ENCODE measurements at places on chromosomes 3 and 15.

DNA sequence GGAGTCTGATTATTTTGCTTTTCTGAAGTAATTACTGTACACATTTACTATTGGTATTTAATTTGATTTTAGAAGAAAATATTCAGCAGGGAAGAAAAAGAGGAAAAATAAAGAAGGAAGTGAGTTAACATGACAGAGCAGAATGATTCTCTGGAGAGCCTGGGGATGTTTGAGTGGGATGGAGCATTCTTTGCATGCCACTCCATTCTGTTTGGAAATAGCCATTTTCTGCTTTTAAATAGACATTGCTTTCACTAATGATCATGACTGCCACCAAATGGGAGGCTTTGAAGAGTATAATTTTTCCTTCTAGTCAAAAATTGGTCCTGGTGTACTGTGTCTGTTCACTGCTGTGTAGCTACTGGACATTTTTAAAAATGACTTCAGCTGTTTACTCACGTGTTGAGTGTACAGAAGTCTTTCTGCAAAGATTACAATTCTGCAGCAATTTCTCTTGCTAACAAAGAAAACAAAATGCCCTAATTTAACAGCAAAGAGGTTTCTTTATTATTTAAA lies 196.1 kb downstream of the RYR3 start:
- DNase-seq: no peak

GRCh38 chr15:75233504-75234190 lies 24.5 kb upstream of the GOLGA6C start:
- DNase-seq: no peak

GRCh38 chr15:78208341-78208844 lies 26.0 kb downstream of the ACSBG1 start:
- DNase-seq: peak; percentile 60

- DNase-seq: no peak
Observed at GRCh38 chr3:42071904-42072812, 19.0 kb upstream of the TRAK1 start.

DNA sequence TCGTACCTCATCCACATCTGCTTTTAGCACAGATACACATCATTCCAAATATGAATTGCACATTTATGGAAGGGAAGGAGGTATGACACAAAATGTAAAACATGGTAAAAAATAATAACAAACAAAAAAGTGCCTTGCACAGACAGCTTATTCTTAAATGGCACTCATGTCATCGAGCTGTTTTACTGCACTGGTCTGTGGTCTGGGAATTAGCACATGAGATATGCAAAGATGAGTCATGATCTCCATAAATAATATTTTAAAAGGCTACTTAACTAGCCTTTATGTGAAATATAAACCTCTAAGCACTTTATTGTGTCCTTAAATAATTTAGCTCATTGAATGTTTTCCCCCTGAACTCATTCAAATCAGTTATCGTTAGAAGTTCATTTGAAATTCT lies 142.2 kb upstream of the ZNF385D start:
- DNase-seq: no peak

DNA sequence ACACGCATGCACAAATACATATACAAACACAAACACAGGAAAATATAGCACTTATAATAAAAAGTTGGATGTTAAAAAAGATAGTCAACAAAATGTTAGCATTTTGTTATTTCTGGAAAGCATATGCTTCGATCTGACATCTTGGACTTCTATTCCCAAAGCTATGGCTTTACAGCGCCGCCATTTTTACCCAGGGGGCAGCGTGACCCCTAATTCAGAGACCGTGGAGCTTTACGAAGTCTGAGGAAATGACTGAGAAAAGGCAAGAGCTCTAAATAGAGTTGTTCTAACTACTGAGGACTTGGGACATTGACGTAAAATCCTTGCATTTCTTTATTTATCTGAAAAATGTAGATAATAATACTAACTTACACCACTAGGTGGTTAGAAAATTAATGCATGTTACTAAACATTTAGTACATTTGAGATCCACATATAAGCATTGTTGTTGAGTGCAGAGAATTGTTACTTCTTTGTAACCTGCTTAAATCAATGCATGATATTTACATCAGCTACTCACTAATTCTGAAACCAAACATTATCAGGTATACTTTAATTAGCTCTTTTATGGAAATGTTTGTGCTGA lies 155.4 kb downstream of the TP63 start:
- no peak for DNase-seq

DNA sequence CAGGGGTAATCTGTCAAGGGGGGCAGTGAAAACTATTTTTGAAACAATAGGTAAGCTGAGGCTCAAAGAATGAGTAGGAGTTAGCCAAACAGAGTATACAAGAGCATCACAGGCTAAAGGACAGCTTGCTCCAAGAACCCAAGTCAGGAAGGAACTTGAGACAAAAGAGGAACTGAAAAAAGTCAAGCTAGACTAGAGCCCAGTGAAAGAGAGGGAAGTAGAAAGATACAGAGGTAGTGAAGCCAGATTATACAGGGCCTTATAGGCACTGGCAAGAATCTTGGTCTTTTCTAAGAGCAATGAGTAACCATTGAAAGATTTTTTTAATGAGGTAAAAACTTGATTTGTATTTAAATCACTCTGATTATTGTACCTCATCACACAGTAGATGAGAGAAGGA lies 69.9 kb downstream of the FILIP1L start:
- no peak for DNase-seq

GRCh38 chr15:41578736-41579383 lies 19.8 kb downstream of the TYRO3 start:
- DNase-seq: no peak

DNA sequence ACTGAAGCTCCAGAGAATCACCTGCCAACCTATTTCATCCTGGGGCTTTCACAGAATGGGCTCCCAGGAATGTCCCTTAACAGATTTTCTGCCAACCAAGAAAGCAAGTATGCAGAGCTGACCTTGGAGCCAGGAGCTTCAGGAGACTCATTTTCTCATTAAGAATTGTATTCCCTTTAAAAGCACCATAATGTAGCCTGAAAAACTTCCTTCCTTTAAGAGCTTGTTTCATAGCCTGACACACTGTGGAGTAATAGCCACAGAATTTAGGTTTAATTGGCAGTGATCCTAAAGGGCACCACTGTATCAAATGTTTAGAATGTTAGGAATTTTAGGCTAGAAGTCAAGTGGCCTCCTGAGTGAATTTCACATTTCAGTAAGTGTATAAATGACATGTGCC lies 309.8 kb downstream of the GBE1 start:
- DNase-seq: no peak

- no peak for DNase-seq
Observed at GRCh38 chr3:181630853-181631252, 80.9 kb upstream of the SOX2 start.

GRCh38 chr3:150005243-150006112 lies 34.8 kb upstream of the PFN2 start:
- DNase-seq: no peak

- DNase-seq: no peak
Observed at GRCh38 chr3:148084931-148085330, 612.8 kb upstream of the AGTR1 start.

DNA sequence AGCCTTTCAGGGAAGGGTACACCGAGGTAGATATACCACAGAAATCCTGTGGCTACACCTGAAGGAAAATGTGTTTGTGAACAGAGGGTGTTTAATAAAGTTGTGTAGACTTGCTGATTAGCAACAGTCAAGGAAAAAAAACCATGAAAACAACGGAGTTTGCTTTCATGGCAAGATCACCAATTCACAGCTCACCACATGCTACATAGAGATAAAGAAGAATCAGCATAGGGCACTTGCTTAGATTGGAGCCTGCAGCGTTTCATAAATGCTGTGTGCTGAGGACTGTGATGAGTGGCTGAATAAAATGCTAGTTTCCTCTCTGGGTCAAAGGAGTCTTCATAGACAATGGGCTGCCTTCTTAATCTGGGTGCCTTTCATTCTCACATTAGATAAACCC lies 257.6 kb downstream of the SLC9A9 start:
- no peak for DNase-seq

GRCh38 chr3:45414341-45414740 lies 26.0 kb downstream of the LARS2 start:
- no peak for DNase-seq

DNA sequence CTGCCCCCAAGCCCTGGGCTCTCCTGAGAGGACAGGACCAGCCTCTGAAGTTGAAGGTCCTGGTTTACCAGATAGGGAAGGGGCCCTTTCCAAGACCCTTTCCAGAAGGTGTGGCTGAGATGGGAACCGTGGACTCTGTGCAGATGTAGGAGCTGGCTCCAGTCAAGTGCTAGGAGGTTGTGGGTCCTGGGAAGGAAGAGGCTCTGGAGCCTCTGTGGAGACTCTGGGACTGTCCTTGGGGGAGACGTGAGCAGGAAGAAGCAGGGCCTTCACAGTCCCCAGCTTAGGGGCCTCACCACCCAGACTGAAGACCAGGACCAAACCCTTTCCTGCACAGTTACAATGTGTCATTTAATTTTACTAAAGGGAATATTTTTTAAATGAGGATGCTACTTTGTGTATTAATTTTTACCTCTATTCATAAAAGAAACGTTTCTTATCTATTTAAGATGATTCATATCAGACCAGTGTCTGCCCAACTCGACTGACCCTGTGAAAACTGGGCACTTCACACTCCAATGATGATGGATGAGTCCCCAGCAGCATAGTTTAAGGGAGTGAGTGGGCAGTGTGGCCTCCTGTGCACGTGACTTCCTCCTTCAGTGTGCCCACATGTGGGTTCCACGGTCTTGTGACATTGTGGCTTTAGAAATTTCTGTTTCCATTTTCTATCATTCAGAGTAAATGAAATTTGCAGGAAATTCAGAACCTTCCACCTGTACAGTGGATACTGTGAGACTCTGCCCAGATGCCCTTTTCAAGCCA lies 10.9 kb downstream of the CCR5AS start:
- DNase-seq: no peak

GRCh38 chr3:153252963-153253362 lies 90.9 kb downstream of the RAP2B start:
- DNase-seq: no peak

GRCh38 chr3:196645897-196646665 lies 6.6 kb downstream of the NRROS start:
- DNase-seq: no peak

- DNase-seq: no peak
Observed at GRCh38 chr3:12782172-12782815, 14.2 kb upstream of the CAND2 start.

- no peak for DNase-seq
Observed at GRCh38 chr3:75983111-75983510, 197.8 kb upstream of the ZNF717 start.

- no peak for DNase-seq
Observed at GRCh38 chr3:15797642-15798303, at the start of gene ANKRD28. Gene ANKRD28, minus strand, starts transcription at chr3:15797979. Its CDS starts 1,458 bp downstream, at chr3:15796521.

DNA sequence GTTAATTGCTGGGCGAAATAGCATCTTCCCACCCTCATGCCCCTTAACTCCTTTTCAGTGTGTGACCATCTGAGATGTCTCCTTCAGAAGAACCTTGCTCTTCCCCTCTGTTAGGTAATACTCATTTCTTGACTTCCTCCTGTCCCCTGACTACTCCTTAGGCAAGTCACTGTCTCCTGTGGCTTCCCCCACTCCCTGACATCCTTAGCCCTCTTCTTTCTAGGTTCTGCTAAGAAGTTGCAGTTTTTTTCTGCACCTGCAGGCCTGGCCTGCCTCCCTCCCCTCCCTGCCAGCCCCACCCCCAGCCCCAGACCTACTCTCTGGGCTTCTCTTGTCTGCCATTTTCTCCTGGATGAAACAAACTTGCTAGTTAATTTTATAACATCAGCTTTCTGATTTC lies 15.2 kb upstream of the EID1 start:
- no peak for DNase-seq

DNA sequence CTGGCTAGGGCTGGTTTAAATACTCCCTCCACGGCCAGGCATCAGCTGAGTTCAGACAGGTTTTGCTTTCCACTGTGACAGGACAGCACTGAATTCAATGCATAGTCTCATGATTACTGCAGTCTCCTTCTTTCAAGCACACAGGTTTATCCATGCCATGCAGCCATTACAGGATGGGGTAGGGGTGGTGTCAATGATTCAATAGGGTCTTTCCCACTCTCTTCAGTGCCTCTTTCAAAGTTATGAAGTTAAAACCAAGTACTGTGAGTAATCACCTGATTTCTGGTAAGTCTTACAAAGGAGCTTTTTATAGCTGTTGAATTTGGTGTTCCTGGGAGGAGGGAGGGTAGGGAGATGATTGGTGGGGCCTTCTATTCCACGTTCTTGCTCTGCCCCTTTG lies 47.2 kb downstream of the TMEM212 start:
- DNase-seq: no peak

GRCh38 chr15:73851689-73852088 lies 21.7 kb upstream of the TBC1D21 start:
- DNase-seq: no peak

DNA sequence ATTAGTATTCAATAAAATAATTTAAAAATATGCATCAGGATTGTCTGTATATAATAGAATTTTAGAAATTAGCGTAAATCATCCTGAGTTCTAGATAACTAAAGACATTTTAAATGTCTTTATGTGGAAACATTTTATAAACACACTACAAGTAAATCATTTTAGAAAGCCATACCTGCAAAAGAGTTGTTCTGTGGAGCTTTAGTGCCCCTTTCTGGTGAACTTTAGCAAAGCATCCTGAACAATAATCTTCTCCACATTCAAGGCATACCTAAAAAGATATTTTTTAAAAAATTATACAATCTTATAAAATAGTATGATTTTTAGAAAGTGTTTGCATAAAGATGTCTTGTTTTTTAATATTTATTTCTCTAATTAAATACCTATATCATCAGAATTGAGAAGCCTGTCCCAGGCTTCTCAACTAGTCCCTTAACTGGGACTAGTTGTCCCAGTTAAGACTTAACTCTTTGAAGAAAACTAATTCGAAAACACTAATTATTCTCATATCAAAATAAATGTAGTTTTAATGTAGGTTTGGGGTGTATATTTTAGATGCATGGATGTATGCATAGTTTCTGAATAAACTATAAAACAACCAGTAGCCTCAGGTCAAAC lies 29.7 kb downstream of the ZBBX start:
- DNase-seq: no peak

DNA sequence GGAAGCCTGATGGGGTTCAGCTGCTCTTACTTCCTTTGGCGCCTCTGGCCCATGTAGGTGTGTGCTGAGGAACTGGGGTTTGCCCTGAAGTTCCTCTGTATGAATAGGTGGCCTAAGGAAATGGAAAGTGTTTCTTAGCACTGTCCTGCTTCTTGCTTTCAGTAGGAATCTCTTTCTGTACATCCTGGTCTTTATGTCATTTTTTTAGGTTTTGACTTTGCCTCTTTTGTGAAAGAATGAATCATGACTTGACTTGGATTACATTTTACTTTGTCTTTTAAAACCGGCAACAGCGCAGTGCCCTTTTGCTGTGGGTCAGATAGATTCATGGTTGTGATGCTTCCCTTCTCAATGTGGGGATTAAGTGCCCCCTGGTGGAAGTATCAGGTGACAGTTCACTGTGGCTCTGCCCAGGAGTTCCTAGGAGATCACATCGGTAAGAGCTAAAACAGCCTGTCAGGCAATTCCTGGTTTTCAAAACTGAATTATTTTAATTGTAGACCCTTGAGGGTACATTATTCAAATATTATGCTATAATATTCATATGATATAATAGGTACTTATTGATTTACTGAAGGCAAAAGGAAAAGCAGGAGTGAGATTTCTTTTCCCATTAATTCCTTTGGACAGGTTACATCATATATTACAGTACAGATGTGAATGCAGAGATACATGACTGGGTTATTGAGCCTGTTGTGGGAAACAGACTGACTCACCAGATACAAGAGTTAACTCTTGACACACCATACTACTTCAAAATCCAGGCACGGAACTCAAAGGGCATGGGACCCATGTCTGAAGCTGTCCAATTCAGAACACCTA lies 95.4 kb downstream of the HCN4 start:
- no peak for DNase-seq

- DNase-seq: no peak
Observed at GRCh38 chr3:43693594-43693993, 2.9 kb downstream of the ABHD5 start.

Data from vagina (tissue), 2 donors.